ENCODE measurements at places on chromosomes 13 and 19.

GRCh38 chr13:99577934-99578917, 77.0 kb downstream of the TM9SF2 start:
- no peak for DNase-seq

DNA sequence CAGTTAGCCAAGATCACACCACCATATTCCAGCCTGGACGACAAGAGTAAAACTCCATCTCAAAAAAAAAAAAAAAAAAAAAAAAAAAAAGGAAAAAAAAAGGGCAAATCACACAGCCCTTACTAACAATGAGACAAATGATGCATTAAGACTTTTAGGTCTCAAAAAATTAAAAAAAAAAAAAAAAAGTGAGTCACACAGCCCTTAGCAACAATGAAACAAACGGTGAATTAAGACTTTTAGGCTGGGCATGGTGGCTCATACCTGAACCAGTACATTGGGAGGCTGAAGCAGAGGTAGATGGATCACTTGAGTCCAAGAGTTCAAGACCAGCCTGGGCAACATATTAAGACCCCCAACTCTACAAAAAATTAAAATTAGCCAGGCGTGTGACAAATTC, 32.4 kb upstream of the EIF3G start:
- DNase-seq, result no peak

DNA sequence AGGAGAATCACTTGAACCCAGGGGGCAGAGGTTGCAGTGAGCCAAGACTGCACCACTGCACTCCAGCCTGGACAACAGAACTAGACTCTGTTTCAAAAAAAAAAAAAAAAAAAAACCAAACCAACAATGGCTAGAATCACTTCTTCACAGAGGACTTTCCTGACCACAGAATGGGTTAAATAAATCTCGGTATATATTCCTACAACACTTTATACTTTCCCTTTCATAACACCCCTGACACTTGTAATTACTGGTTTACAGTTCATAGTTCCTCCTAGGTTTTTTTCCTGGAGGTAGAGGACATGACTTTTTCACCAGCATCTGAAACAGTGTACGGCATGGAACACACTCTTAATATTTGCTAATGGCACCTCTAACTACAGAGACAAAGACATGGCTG, 31.4 kb downstream of the ZDHHC20 start:
- DNase-seq, result no peak

DNA sequence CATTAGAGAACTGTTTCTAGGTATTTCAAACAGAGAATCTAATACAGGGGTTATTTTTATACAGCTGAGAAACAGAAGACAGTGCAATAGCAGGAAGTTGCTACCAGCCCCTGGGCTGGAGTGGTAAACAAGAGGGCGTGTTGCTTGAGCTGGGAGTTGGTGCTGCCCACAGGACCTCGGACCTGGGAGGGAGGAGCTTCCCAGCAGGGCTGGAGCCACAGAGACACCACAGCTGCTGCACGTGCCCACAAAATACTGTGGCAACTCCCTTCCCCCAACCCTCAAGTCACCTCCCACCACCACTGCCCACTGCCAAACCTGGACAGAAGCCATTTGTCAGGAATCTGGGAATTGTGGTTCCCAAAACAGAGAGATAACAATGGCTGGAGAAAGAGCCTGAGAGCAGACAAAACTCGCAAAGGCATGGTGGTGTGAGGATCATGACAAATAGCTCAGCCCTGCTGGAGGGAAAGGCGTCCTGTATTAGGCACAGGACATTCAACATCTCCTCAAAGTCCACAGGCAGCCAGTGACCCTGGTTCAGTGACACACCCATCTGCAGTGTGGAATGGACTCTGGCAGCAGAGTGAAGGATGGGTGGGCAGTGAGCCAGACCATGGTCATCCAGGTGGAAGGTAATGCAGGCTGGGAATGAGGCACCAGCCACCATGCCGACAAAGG, 57.2 kb downstream of the SPATA13 start:
- no peak for DNase-seq

- no peak for DNase-seq
Observed at GRCh38 chr13:33032037-33032625, 15.9 kb downstream of the KL start.

DNA sequence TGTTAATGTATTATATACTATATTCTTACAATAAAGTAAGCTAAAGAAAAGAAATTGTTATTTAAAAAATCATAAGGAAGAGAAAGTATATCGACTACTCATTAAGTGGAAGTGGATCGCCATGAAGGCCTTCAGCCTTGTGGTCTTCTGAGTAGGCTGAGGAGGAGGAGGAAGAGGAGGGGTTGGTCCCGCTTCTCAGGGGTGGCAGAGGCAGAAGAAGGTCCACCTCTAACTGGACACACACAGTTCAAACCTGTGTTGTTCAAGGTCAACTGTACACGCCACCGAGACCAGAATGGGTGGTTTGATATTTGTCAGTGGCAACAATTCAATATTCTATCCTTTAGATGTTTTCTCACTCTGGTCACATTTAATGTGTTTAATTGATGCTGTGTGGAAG, 67.2 kb downstream of the ALOX5AP start:
- DNase-seq, result no peak

GRCh38 chr19:19633711-19634515, 5.9 kb upstream of the LPAR2 start:
- DNase-seq, result no peak

DNA sequence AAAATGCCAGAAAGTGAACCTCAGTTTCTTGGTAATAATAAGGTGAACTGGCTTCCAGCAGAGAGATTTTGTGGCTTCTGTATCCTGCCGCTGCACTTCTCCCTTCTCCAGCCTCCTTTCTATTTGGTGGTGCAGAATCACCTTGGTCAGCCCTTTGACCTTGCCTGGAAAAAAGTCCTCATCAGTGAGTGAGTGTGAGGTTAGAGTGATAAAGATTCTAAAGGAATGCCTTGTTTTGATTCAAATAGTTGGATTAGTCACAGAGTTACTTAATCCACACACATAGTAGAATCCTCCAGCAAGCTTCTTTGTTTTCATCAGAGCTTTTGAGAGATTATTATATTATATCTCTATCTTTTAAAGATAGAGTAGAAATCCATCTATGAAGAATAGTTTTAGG, 140.9 kb downstream of the KCNRG start:
- no peak for DNase-seq

- no peak for DNase-seq
Observed at GRCh38 chr13:110340812-110341444, 33.8 kb downstream of the COL4A2 start.

GRCh38 chr13:31331068-31331467, 131.3 kb downstream of the B3GLCT start:
- DNase-seq, result no peak

GRCh38 chr13:66214467-66214866, 1015.7 kb downstream of the PCDH9 start:
- DNase-seq, result no peak
